Activated CD8-positive, alpha-beta T cell treated with anti-CD3 and anti-CD28 coated beads for 36 hours (primary cell): ENCODE measurements at places on chromosomes 7 and 10. TPM values are rescaled to one million over a fixed set of nuclear protein-coding genes. Genes with fewer than 3 reads are reported as not detected.

NUPR2 gene
- total RNA-seq, result not detected

SVOPL gene
- 0.78 TPM for total RNA-seq

A1CF gene
- total RNA-seq, result not detected

CAMK2B gene
- total RNA-seq, result 0.97 TPM

CALHM2 gene
- total RNA-seq, result 7.6 TPM

PRLHR gene
- total RNA-seq, result not detected

CTAGE4 gene
- total RNA-seq, result 0.87 TPM

PLPP4 gene
- total RNA-seq, result not detected

CCDC3 gene
- not detected for total RNA-seq

- no peak overlapping the region for H3K27ac ChIP-seq
- no peaks in the 10 kb centered on the region for H3K27me3 ChIP-seq
- H3K36me3 ChIP-seq, result peaks cover 4% of the 10 kb centered on the region
- peaks cover 30% of the 10 kb centered on the region for H3K4me1 ChIP-seq
- no peak overlapping the region for H3K4me3 ChIP-seq
- no peak for DNase-seq
These were observed 158.9 kb downstream of the ELMO1 start for GRCh38 chr7:37289781-37290180.

GRCh38 chr7:122949186-122949585 is 46.3 kb downstream of the TAS2R16 start:
- no peaks in the 10 kb centered on the region for H3K36me3 ChIP-seq
- no peaks in the 10 kb centered on the region for H3K4me1 ChIP-seq
- H3K27me3 ChIP-seq, result no peaks in the 10 kb centered on the region

- H3K4me3 ChIP-seq, result no peak overlapping the region
- no peak for DNase-seq
- no peaks in the 10 kb centered on the region for H3K27me3 ChIP-seq
- no peak overlapping the region for H3K27ac ChIP-seq
- no peaks in the 10 kb centered on the region for H3K4me1 ChIP-seq
These were observed 598.6 kb downstream of the SH2D4B start for GRCh38 chr10:81136261-81136660.

DNA sequence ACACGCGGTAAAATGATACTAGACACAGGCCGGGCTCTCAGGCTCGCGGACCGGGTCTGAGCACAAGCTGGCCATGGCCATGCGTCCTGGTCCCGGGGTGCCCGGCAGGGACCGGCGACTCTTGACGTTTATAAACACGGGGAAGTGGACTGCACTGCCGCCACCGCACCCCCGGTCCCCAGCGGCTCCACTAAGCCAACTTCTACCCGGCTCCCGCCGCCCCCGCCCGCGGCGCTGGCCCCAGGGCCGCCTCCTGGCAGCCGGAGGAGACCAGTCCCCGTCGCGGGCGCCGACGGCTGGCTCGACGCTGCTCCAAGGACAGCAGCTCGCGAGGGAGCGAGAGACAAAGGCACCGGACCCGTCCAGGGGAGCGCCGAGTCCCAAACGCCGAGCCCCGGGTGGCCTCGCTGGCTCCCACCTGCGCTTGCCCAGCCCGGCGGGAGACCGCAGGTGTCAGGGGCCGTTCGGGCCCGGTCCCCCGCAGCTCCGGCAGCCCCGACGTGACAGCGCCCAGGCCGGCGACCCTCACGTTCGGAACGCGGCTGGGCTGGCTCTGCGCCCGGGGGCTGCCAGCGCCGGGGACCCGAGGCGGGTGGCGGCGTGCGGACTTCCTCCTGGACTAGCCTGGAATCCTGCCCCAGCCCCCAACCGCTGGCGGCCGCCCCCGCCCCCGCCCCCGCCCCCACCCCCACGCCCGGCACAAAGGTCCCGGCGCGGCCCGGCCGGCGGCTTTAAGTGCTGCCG is 517 bp downstream of the ITGB1 start:
- peaks cover 1% of the 10 kb centered on the region for H3K36me3 ChIP-seq
- H3K27ac ChIP-seq, result peak overlapping the region; percentile 76
- DNase-seq, result peak; percentile 60

GRCh38 chr10:98055841-98056516 is 25.6 kb upstream of the CRTAC1 start:
- H3K4me1 ChIP-seq, result no peaks in the 10 kb centered on the region
- H3K27me3 ChIP-seq, result peaks cover 19% of the 10 kb centered on the region
- peak; percentile 49 for DNase-seq
- H3K36me3 ChIP-seq, result no peaks in the 10 kb centered on the region

DNA sequence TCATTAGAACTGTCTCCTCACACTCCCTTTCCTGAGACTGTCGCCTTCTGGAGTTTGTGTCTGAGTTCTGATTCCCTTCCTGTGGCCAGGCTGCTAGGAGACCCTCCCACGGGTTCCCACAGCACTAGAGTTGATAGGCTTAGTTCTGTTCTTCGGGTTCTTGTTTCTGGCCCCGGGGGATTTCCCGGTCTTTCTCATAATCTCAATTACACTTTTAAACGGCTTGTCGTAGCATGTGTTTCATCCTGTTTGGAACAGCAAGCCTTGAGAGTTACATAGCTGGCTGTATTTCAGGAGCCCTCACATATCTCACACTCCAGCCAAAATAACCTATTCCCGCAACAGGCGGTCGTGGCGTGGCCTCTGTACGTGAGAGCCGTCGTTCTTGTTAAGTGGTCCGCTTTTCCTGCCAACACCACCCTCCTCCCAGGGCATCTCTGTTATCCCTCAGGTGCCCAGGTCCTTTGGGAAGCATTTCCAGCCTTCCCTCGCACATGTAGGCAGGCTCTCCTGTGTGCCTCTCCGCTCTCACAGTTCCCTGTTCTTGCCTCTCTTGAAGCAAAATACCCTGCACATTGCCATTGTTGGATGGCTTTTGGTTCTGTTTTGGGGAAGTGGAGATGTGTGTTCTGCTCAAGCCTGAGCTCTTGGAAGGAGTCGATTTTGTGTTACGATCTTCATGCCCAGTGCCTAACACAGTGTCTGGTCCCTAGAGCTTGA is 46.0 kb downstream of the CDC123 start:
- peak; percentile 82 for DNase-seq
- peaks cover 55% of the 10 kb centered on the region for H3K36me3 ChIP-seq
- H3K4me1 ChIP-seq, result peaks cover 31% of the 10 kb centered on the region
- no peaks in the 10 kb centered on the region for H3K27me3 ChIP-seq
- peak overlapping the region; percentile 45 for H3K4me3 ChIP-seq

DNA sequence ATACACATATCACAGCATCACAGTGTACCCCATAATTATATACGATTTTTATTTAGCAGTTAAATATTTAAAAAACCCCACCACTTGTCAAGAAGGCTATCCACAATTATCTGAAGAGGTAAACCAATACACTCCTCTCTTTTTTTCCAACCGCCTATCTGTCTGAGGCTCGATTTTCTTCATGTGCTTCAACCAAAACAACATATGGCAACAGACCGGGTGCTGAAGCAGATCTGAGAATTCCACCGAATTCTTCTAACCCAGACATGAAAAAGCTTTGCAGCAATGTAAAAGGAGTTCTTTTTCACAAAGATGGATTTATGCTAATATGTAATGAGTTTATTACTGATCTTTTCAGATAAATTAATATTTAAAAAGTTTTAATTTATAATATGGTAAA is 132.4 kb upstream of the RHEB start:
- H3K4me3 ChIP-seq, result no peak overlapping the region
- no peak for DNase-seq
- peaks cover 3% of the 10 kb centered on the region for H3K4me1 ChIP-seq
- H3K27ac ChIP-seq, result no peak overlapping the region
- H3K36me3 ChIP-seq, result no peaks in the 10 kb centered on the region

DNA sequence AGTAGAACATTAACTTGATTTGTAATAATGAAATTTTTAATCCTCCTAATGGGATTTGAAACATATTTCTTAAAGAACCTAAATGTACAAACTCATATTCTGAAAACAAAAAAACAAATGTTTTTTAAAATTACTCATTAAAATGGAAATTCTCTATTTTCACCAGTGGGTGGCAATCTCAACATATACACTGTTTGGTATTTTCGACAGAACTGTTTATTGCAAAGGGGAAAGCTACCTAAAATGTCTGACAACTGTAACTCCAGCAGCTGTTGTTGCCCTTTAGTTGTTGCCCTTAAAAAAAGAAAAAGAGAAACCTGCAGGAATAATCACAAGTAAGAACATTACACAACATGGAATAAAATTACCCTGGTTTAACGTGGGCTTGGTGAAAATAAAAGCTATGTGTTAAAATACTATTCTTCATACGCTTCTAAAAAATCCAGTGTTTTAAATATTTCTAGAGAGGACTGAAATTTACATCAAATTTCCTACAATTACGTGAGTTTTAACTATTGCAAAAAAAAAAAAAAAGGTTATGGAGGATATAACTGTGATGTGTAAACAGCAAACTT is 54.5 kb downstream of the COL1A2 start:
- peaks cover 3% of the 10 kb centered on the region for H3K27me3 ChIP-seq
- no peak overlapping the region for H3K27ac ChIP-seq
- no peaks in the 10 kb centered on the region for H3K4me1 ChIP-seq
- H3K4me3 ChIP-seq, result no peak overlapping the region
- H3K36me3 ChIP-seq, result no peaks in the 10 kb centered on the region

GRCh38 chr7:31122649-31123058 is 70.5 kb downstream of the ADCYAP1R1 start:
- no peaks in the 10 kb centered on the region for H3K4me1 ChIP-seq
- no peaks in the 10 kb centered on the region for H3K36me3 ChIP-seq
- H3K27me3 ChIP-seq, result peaks cover 9% of the 10 kb centered on the region
- no peak overlapping the region for H3K27ac ChIP-seq

GRCh38 chr7:40777730-40778312 is 643.0 kb downstream of the SUGCT start:
- no peaks in the 10 kb centered on the region for H3K27me3 ChIP-seq
- H3K4me1 ChIP-seq, result no peaks in the 10 kb centered on the region
- no peaks in the 10 kb centered on the region for H3K36me3 ChIP-seq
- no peak overlapping the region for H3K4me3 ChIP-seq
- H3K27ac ChIP-seq, result no peak overlapping the region

GRCh38 chr10:69494626-69495558 is 43.6 kb downstream of the TSPAN15 start:
- H3K27me3 ChIP-seq, result no peaks in the 10 kb centered on the region
- DNase-seq, result no peak

DNA sequence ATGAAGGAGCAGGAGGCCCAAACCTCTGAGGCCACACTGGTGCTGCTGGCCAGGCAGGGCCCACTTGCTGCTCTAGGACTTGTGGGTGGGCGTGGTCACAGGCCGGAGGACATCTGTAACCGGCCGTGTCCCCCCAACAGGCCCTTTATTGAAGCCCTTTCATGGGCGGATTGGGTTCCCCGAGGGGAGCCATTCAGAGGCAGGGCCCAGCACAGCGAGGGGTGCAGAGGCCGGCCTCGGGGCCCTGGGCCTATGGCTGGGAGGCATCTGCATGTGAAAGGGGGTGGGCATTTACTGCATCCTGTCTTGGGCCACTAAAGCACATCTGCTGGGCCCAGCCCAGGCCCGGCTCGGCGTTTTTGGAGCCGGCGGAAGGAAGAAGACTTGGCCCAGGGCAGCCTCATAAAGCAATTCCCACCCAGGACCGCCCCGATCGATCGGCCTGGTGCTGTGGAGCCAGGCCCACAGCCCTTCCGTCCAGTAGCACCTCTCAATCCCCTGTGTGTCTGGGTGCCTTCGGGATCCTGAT is 8.4 kb downstream of the LHPP start:
- H3K27ac ChIP-seq, result no peak overlapping the region
- H3K4me3 ChIP-seq, result no peak overlapping the region
- H3K36me3 ChIP-seq, result no peaks in the 10 kb centered on the region
- peaks cover 25% of the 10 kb centered on the region for H3K4me1 ChIP-seq
- no peaks in the 10 kb centered on the region for H3K27me3 ChIP-seq

- H3K27me3 ChIP-seq, result peaks cover 5% of the 10 kb centered on the region
- DNase-seq, result no peak
- peak overlapping the region; percentile 65 for H3K27ac ChIP-seq
- peak overlapping the region; percentile 78 for H3K4me3 ChIP-seq
These were observed 38.4 kb upstream of the PSAP start for GRCh38 chr10:71889388-71889987.

DNA sequence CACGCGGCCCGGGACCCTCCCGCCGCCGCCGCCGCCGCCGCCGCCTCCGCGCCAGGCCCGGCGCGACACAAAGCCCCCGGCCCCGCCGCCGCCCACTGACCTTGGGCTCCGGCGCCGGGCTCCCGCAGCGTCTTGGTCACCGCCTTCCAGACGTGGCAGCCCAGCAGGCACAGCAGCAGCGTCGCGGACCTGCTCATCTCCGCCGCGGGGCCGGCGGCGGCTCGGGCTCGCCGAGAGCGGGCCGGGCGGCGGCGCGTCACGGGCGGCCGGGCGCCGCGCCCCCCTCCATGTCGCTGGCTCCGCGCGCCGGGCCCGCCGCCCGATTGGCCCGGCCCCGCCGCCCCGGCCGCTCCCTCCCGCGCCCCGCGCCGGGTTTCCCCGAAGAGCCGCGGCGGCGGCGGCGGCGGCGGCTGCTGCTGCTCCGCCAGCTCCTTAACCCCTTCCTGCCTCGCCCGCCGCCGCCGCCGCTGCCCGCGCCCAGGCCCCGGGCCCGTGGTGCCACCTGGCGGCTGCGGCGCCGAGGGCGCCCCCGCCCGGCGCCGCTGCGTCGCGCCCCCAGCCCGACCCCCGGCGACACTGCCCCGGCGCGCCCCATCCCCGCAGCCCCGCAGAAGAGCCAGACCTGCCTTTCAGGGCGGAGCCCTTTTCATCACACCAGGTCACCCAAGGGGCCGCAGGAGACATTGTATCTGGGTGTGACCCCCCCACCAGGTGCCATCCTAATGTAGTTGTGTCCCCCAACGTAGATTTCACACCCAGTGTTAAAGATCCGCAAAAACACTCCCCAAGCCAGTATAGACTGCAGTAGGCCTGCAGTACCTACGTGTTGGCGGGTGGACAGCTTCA is at the start of gene FAM171A1:
Gene FAM171A1, minus strand, starts transcription at position 434 of the 846 bp plus-strand sequence. Its CDS starts 237 bp downstream, at position 197.
- peak within 1 kb of the TSS; percentile 73 for H3K4me3 ChIP-seq
- peaks cover 50% of the 10 kb centered on the region for H3K27me3 ChIP-seq
- peak; percentile 71 for DNase-seq
- H3K27ac ChIP-seq, result peak within 1 kb of the TSS; percentile 68
- peaks cover 9% of the 10 kb centered on the region for H3K4me1 ChIP-seq

DNA sequence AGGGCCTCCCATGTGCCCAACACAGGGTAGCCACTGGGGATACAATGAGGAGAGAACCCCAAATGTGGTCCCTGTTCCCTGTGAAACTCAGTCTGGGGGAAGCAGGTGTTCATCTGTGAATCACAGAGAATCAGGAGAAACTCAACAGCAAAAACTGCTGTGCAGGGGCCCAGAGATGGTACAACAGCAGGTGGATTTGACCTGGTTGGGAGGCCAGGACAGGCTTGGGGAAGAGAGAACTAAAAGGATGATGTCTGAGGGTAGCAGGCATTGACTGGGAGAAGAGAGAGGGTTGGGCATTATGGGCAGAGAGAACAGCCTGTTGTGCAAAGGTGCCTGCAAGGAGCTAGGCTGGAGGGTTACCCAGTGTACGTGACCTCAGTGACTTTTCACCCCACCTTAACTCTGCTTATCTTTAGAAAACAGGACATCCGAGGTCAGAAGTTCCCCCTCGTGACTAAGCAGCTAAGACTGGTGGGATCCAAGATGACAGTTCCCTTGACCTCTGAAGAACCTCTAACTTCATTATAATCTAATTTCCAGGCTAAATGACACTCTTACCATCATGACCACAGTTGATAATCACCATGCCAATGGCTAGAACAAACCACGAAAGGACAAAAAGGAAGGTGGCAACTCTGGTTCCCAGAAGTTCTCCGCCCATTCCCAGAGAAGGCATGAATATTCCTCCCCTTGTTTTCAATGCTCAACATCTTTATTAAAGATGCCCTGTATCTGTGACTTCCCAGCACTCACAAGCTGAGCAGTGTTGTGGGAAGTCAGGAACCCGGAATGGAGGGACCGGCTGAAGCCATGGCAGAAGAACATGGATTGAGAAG is 5.1 kb upstream of the ADAMTS14 start:
- peak overlapping the region; percentile 42 for H3K27ac ChIP-seq
- H3K27me3 ChIP-seq, result peaks cover 14% of the 10 kb centered on the region
- H3K36me3 ChIP-seq, result no peaks in the 10 kb centered on the region

GRCh38 chr7:101233907-101234547 is 3.6 kb downstream of the CLDN15 start:
- H3K4me1 ChIP-seq, result no peaks in the 10 kb centered on the region
- peaks cover 4% of the 10 kb centered on the region for H3K36me3 ChIP-seq
- H3K27ac ChIP-seq, result no peak overlapping the region
- no peak overlapping the region for H3K4me3 ChIP-seq
- no peaks in the 10 kb centered on the region for H3K27me3 ChIP-seq
- DNase-seq, result no peak
